Left colon (tissue), 2 donors: ENCODE measurements at places on chromosomes 3 and 15. TPM values are rescaled to one million over a fixed set of nuclear protein-coding genes. Genes with fewer than 3 reads are reported as not detected.

- no peak for DNase-seq
These were observed 654.6 kb downstream of the MECOM start for GRCh38 chr3:169008776-169009358.

DNA sequence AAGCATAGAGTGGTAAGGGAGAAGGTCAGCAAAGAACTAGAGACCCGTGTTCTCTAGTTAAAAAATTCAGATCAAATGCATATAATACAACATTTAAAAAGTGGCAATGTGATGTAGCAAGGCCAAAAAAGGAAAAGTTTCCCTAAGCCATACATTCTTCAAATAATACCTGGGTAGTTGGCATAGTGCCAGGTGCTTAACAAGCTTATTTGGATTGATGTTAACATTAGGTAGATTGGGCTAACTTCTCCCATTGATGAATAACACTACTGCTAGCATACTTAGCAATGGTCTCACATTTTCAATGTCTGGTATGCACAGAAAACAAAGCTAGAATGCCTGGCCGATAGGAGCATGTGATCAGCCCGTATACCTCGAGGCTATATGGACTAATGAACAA lies 283.6 kb upstream of the RARB start:
- DNase-seq: no peak

DNA sequence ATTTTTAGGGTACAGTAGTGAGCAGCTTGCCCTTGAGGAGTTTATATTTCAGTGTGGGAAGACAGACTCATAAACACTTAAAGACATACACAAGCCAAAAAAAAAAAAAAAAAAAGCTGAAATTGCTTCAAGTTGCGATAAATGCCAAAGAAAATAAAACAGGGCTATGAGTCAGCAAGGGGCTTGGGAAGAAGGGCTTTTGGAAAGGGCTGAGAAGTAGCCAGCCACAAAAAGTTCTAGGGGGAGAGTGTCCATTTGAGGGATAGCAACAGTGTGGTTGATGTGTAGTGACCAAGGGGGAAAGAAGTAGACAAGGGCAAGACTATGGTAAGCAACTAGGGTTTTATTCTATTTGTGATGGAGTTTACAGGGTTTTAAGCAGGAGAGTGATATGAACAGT lies 185.5 kb downstream of the ADAMTS9 start:
- DNase-seq: no peak

- DNase-seq: peak; percentile 43
These were observed 16.5 kb downstream of the VIPR1 start for GRCh38 chr3:42518800-42519567.

DNA sequence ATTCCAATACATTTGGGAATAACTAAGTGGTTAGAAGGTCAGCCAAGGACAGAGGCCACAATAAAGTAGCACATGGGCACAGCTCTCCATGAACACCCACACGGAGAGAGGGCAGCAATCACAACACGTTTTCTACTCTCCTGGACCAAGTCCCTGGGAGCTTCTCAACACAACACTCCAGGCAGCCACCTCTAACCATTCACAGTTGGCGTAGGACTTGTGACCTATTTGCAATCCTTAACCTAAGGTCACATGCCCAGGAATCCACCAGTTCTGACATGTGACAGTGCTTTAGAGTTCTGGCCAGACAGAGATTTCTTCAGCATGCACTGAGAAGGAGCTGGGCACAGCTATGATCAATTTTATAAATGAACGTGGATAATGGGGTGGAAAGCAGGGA lies 280.8 kb downstream of the SHQ1 start:
- no peak for DNase-seq

GRCh38 chr15:51499379-51499976 lies 123.1 kb downstream of the DMXL2 start:
- DNase-seq: no peak

DNA sequence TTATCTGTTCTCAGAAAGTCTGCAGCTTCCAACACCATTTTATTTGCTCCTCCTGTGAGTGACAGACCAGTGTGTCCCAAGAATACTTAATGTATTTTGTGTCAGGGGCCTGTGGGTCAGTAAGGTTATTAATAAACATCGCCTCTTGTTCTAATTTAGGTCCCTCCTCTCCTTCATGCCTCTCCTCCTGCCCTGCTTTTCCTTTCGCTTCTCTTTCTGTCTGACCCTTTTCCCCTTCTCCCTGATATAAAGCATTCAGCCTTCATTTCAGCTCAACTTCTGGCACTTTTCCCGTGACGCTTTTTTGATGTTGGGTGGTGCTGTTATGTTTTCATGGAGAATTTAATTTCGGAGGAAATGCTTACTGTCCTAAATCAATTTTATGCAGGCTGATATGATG lies 29.7 kb upstream of the NR2F2 start:
- no peak for DNase-seq

DNA sequence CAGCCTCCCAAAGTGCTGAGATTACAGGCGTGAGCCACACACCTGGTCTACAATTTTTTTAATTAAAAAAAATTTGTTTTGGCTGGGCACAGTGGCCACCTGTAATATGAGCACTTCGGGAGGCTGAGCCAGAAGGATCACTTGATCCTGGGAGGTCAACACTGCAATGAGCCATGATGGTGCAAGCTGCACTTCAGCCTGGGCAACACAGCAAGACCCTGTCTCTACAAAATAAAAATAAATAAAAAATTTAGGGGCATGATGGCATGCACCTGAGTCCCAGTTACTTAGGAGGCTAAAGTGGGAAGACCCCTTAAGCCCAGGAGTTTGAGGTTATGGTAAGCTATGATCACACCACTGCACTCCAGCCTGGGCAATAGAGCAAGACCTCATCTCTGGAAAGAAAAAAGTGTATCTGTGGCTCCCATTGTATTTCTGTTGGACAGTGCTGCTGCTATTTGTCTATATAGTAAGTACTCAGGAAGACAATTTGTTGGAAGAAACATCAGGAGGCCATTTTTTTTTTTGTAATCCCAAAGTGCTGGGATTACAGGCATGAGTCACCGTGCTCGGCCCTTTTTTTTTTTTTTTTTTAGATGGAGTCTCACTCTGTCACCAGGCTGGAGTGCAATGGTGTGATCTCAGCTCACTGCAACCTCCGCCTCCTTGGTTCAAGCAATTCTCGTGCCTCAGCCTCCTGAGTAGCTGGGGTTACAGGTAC lies 27.5 kb upstream of the SH3BP5 start:
- no peak for DNase-seq

Gene LRRIQ4
- not detected for total RNA-seq

Gene GRM7
- total RNA-seq: 0.59 TPM
